ENCODE measurements at places on chromosomes 3 and 15.

DNA sequence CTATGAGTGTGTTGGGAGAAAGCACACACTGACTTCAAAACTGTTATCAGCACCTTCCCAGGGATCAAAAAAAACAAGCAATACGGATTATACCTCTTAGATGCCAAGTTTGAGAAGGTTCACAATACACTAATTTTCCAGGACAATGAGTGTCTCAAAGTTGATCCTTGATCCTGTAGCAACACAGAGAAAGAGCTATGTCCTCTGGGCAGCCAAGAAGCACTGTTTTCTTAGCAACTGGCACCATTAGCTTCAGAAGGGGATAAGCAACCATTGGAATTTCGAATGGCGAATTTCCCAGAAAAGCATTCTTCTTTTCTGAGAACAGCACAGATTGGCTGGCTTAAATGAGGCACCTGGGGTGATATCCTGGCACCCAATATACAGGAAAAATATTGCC is 270.3 kb upstream of the RORA start:
- DNase-seq, result no peak

- DNase-seq, result no peak
Observed at GRCh38 chr3:34077417-34078195, 279.2 kb downstream of the PDCD6IP start.

GRCh38 chr15:100696452-100696851 is 94.1 kb downstream of the ASB7 start:
- DNase-seq, result no peak

DNA sequence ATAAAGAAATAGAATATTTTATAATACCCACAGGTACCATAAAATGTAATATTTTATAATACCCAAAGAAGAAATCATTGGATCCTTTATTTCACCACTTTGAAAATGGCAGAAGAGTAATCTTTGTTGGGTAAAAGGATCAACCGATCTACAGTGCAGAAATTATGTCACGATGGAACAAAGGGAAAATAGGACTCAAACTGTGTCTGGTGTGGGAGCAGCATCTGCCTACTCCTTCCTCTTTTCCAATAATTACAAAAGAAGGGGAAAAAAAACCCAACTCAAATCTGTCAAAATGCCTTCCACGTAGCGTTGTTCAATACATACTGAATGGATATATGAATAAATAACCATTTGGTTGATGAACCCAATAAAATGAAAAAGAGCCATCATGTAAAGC is 492.6 kb upstream of the TBL1XR1 start:
- DNase-seq, result no peak

DNA sequence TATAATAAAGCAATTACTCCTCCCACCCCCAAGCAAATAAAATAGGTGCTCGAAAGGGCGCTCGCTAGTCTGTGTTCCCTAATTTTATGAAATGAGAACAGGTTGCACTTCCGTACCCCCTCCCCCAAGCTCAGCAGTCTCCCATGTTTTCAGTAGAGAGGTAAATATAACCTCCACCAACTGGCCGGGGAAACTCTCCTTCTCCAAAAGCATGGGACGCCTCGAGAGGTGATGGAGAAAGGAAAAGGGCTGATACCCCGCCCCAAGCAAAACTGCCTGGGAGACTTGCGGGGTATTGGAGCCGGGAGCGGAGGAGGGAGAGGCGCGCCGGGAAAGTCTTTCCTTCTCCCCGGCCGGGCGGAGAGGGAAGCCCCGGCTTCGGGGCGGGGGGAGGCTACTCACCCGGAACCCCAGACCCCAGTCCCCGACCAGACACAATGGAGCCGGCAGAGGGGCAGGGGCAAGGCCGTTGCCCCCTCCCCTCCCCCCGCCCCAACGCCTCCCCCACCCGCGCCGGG is 605 bp downstream of the DCUN1D1 start:
- peak; percentile 33 for DNase-seq

DNA sequence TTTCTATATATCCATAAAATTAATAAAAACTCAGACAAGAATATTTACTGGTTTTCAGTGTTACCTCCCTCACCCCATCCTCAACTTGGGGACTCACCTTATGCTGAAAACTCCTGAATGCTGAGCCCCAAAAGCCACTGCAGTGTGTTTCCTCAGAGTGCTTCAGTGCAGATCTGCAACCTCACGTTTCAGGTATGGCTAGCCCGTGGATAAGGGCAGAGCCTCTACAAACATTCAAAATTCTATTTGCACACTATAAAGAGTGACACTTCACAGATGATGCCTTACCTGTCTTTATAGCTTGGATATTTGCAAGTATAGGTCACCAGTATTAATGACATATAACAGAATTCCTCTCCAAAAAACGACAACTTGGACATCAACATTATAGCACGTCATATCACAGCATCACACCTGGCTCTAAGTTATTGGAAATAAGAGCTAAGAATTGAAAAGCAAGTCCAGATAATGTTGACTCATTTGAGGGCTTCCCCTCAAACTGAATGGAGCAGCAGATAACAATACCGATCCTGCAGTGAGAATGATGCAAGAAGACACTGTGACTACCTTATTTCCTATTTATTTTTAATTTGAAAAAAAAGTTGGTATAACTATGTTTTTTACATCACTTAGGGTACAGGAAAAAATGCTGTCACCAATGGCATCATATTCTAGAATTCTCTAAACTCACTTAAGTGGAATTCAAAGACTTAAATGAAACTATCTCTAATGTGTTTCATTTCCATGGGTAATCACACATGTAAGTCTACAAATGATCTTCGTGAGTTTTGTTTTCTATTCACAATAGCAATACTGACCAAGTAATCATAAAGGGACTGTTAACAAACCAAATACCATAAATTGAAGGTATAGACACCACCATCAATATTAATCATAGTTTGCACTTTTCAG is 40.7 kb upstream of the RSL24D1 start:
- no peak for DNase-seq

GRCh38 chr3:189869165-189869564 is 238.0 kb downstream of the TP63 start:
- DNase-seq, result no peak

- DNase-seq, result no peak
Observed at GRCh38 chr3:161694682-161695564, 198.3 kb downstream of the OTOL1 start.

- DNase-seq, result no peak
Observed at GRCh38 chr15:50353251-50353974, 1.6 kb downstream of the GABPB1 start.

GRCh38 chr3:156424758-156425157 is 130.2 kb downstream of the SSR3 start:
- DNase-seq, result no peak

DNA sequence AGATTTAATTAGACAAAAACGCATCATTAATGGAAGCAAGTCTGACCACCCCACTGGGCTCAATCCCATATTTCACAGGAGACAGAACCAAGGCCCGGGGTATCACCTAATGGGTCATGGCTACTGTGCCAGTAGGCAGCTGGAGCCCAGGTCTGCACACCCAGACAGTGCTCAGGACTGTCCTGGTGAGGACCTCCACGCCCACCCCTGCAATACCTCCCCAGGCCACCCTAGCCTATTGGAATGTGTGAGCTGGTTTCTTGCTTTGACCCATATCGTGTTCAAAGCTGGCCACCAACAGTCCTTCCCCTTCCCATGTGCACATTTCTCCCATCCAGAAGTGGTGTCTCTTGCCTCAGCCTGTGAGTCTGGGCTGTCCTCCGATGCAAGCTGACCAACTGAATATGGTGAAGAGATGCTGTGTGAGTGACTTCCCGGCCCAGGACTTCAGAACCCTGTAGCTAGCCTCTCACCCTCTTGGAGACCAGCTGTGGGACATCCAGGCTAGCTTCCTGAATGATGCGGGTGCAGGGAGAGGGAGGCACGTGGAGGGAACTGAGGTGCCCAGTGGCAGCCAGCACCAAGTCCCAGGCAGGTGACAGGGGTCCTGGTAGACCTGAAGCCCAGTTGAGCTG is 19.1 kb downstream of the SLC6A20 start:
- no peak for DNase-seq

- DNase-seq, result no peak
Observed at GRCh38 chr3:60955034-60955433, 296.2 kb downstream of the FHIT start.

DNA sequence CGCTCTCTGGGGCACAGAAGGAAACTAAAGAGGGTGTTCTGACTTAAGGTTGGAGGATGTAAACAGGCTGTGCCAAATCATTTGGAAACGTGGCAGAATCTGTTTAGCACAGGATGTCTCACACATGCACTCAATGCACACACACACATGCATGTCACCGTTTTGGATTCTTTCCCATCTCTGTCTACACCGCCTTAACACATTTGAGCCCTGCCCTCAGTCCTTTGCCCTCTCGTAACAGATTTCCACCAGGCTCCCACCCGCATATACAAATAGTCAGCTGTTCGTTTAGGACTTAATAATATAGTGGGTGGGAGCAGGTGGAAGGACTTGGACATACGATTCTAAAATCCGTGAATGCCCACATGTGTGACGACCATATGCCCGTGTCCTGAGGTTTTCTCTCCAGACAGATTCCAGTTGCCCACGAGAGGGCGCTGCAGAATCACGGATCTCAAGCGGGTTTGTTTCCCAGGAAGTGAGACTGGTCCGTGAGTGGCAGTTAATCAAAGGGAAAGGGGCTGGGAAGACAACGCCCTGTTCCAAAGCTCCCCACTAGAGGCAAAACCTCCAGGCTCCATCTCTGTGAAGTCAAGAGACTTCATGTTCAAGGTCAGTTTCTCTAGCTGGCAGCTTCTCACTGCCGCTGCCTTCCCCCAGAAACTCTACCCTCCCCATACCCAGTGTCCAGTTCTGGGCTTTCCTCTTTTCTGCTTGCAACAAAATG is 44.5 kb downstream of the NOX5 start:
- peak; percentile 67 for DNase-seq

GRCh38 chr3:124904835-124905492 is 17.8 kb upstream of the ITGB5 start:
- DNase-seq, result no peak

DNA sequence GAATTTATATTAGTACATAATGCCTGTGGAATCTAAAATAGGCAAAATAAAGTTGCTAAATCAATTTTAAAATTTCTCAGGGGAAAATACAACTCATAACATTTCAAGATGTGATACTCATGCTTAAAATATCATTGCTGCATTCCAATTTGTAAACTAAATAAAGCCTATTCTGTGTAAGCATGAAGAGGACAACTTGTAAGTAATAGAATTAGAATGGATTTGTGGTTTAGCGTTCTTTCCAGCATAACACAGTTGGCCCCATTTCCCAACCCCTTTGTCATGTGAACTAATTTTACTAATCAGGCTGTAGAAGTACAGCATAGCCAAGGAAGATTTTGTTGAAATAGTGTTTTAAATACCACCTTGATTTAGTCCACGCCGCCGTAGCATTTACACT is 437.2 kb downstream of the SI start:
- DNase-seq, result no peak

DNA sequence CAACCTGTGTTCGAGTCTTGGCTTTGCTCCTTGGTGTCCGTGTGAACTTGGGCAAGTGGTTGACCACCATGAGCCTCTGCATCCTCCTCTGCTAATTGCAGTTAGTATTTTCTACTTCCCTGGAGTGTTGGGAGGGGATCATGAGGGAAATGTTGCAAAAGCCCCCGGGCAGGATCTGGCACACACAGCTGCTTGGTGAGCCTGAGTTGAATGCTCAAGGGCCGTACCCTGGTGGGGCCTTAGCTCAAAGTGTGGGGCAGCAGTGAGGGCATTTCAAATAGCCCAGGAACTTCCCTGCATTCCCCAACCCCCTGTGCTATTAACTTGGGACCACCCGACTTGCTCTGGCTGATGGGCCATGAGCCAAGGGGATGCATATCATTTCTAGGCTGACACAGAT is 94.9 kb upstream of the SLC6A11 start:
- DNase-seq, result no peak

DNA sequence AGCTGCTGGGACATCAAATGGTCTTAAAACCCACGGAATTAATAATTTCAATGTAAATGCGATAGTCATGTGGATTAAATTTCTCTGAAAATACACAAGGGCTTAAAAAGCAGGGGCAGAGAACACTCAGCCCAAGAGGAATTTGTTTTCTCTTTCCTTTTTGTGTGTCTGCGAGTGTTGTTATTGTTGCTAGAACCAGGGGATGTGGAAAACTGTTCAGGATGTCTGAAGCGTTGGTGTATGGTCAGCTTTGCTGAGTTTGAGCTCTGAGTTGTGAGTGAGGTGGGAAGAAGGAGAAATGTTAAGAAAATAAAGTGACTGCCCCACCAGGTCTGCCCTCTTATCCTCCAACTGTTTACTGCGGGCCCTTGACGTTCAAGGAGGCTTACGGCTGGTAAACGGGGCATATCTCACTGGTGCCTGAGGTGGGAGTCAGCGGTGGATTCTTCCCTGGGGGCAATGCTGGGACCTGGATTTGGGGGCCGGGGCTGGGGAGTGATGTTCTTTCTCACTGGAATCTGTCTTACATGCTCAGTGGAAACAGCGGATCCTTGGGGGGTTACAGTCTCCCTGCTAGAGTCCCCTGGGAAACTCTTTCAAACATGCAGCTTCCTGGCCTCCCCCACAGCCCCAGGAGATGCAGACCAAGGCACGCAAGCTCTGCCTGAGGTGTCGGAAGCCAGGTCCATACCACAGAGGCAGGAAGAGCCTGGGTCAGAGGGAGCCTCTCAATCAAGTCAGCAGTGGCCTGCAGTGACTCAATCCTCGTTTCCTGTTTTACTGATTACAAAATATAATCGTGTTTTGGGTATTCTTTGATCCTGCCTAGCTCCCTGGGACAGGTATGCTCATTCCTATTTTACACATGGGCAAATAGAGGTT is 41.8 kb downstream of the ITGA11 start:
- no peak for DNase-seq

- peak; percentile 24 for DNase-seq
Observed at GRCh38 chr3:10855871-10856662, 40.0 kb downstream of the SLC6A11 start.

Data from H54 (cell line).